ENCODE measurements at places on chromosomes 4 and X.

DNA sequence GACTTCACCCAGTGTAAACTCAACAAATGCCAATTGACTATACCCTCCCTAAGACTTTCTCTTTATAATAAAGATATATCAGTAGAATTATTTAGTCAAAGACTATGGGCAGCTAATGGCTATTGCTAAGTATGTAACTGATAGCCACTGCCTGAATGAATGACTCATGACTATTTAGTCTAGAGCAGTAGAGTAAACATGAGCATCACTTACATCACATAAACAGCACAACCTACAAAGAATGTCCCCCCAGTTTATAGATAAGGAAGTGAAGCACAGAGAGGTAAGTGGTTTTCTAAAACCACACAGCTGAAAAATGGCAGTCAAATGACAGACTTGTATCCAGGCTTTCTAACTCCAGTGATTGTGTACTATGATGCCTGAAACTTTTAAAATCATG lies 507.0 kb downstream of the PPARGC1A start:
- DNase-seq = peak; percentile 88

DNA sequence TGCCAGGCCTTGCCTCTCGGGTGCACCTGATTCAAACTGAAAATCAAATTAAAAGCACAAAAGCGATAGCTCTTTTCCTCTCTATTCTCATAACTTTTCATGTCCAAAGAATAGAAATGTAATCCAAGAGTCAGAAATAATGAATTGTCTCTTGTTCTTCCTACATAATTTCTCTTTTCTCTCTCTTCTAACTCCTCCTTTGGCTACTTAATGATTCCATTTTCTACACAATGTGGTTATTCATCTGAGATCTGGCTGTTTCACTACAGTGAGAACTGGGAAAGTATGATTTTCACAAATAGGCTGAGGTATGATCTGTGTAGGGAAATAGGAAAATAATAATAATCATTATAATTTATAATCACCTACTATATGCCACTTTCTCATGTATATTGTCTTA lies 703.5 kb downstream of the PDHA2 start:
- no peak for DNase-seq

GRCh38 chrX:10130354-10130753 lies 26.4 kb upstream of the CLCN4 start:
- no peak for DNase-seq

- DNase-seq = peak; percentile 45
Measured at GRCh38 chr4:164926301-164926700, 49.3 kb downstream of the APELA start.

DNA sequence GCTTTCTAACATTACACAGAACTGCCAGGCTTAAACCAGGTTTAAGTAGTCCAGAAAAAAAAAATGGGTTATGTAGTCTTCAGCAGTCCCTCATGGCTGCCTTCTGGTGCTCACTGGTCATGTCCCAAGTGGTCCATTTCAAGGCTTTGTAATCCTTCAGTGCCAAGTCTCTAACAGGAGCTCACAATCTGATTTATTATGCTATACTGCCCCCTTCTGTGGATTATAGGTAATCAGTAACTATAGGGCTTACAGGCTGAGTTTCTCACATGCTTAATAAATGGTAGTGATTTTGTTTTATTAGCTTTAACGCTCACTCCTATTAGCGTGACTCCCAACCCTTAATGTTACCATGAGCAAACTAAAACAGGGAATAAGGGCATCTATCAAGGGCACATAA lies 92.5 kb upstream of the EDA2R start:
- DNase-seq = peak; percentile 21

- DNase-seq = no peak
Measured at GRCh38 chr4:7516773-7517144, 82.0 kb upstream of the PSAPL1 start.

- DNase-seq = no peak
Measured at GRCh38 chr4:119655111-119655837, 26.7 kb upstream of the PDE5A start.

GRCh38 chr4:8427761-8428287 lies 12.7 kb downstream of the ACOX3 start:
- DNase-seq = no peak

All from H4 (cell line).